ENCODE measurements at places on chromosomes 12 and 14.

GRCh38 chr12:7219599-7220243, 30.2 kb downstream of the PEX5 start:
- DNase-seq: peak; percentile 77

GRCh38 chr14:103366741-103367140, 18.5 kb upstream of the MARK3 start:
- no peak for DNase-seq

DNA sequence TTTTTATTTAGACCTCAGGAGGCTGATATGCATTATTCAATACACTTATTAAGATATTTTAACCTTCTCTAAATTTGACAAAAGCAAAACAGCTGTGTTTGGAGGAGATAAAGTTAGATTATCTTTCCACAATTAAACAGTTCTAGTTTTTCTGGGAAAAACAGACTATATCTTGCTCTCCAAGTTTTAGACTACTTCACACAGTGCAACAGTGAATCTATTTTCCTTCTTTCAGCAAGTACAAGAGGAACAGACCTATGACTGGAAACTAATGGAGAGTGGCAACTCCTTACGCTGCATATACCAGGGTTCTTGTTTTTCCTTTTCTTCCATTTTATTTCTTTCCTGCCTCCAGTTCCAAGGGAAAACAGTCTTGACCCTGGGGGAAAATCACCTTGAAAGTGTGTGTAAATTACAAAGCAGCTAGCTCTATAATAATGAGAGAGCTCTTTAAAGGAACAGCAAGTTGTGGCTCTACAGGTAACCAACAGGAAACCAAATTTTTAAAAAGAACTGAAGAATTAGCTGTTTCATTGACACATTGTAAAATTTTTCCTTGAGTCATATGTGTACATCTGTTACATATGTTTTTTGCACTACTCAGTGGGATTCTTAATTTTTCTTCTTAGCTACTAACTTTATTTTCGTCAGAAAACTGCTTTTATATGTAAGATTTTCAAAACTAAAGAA, 27.4 kb downstream of the DNM1L start:
- no peak for DNase-seq

DNA sequence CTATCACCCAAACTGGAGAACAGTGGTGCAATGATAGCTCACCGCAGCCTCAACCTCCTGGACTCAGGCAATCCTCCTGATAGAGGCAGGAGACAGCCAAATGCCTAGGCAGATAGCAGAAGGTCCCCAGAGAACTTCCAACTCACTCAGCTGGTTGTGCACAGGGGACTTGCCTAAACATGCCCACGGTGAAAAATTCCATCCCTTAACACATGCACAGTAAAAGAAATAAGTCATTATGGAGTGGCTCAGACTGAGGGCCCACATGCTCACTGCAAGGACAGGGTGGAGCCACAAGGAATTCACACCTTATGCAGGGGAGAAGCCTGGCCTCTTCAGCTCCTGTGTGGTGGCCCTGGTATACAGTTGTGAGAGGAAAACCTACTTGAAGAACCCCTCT, 525.8 kb upstream of the ATP2B1 start:
- no peak for DNase-seq

- DNase-seq: peak; percentile 53
Measured at GRCh38 chr14:96038920-96039632, at the start of gene C14orf132. Gene C14orf132, plus strand, starts transcription at chr14:96039362. Its CDS starts 139 bp downstream, at chr14:96039501.

- no peak for DNase-seq
Measured at GRCh38 chr12:18926188-18926587, 188.3 kb downstream of the CAPZA3 start.

DNA sequence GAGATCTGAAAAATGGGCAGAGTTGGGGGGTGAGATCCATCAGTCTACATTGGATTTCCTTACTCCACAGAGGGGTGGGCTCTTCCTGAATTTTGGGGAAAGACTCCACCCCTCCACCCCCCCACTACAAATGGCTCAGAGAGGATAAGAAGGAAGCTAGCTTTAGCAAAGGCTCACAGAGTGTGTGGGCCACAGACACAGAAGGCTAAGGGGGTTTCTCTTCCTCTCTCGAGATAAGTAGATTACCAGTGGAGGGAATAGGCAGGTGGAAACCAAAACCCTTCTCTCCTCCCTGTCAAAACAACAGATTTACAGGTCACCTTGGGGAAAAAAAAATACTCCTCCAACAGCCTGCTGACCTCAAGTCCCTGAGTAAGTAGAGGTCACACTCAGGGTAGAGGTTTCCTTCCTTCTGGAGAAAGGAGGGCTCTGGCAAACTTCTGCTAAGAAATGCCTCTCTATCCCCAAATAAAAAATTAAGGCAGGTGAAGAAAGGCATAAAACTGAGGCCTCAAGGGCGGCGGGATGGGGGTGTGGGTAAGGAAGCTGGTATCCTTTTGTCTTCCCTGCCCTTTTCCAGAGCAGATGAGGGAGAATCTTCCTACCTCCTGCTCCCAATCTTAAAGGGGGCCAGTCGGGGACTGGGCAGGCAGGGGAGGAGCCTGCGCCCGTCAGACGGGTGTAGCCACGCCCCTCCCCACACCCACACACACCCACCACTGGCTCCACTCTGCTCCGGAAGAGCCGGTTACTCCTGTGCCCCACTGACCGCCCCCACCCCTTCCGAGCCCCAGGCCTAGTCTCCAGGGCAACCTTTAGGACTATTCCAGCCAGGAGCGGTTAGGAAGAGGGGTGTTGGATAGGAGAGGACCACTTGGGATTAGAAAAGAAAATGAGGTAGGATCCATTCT, 1.9 kb upstream of the BAZ2A start:
- peak; percentile 85 for DNase-seq

GRCh38 chr12:119594772-119595445, 1.3 kb downstream of the TMEM233 start:
- no peak for DNase-seq

- DNase-seq: no peak
Measured at GRCh38 chr12:131415781-131416180, 295.1 kb upstream of the SFSWAP start.

DNA sequence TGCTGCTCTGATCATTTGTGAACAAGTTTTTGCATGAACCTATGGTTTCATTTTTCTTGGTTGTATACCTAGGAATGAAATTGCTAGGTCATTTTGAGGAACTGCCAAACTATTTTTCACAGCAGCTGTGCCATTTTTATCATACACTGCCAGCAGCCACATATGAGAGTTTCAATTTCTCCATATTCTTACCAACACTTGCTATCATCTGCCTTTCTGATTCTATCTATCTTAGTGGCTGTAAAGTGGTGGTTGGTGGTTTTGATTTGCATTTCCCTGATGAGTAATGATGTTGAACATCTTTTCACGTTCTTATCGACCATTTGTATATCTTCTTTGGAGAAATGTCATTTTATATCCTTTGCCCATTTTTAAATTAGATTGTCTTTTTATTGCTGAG, 146.1 kb downstream of the C12orf75 start:
- no peak for DNase-seq

GRCh38 chr14:50734950-50735695, 67.0 kb upstream of the SAV1 start:
- no peak for DNase-seq

DNA sequence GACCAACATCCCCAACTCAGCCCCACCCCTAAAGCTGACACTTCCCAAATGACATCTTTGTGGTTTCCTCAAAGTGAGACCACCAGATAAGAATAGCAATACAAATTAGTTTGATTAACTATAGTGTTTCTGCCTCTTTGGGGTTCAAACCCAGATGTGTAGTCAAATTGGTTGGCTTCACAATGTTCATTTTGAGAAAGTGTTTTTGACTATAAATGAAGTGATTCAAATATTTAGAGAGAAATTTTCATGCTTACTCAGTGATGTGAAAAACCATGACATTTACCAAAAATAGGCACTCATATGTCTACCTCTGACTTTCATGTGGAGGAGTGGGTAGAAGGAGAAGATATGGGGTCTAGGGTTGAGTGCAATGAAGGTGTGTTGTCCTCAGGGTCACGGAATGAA, 218.4 kb downstream of the BCAT1 start:
- DNase-seq: no peak

- no peak for DNase-seq
Measured at GRCh38 chr12:53217051-53217930, 10.2 kb upstream of the ITGB7 start.

- DNase-seq: no peak
Measured at GRCh38 chr12:105769486-105769885, 369.3 kb downstream of the NUAK1 start.

GRCh38 chr12:113184900-113185179, 438 bp downstream of the DDX54 start:
- DNase-seq: peak; percentile 89

DNA sequence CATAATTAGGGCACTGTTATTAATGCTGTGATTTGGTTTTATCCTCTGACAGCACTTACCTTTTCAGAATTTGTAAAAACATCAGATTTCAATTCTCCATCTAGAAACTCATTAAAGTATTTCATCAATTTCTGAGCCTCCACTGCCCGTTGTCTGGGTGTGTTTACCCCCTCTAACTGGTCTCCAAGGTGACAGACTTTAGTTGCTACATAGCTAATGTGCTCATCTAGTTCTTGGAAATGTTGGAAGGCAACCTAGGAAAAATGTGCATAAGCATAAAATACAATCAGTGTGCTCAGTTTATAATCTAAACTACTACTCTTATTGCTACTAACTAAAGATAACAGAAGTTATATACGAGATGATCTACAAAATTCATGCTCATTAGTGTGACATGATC, 24.6 kb downstream of the EXOC5 start:
- no peak for DNase-seq

DNA sequence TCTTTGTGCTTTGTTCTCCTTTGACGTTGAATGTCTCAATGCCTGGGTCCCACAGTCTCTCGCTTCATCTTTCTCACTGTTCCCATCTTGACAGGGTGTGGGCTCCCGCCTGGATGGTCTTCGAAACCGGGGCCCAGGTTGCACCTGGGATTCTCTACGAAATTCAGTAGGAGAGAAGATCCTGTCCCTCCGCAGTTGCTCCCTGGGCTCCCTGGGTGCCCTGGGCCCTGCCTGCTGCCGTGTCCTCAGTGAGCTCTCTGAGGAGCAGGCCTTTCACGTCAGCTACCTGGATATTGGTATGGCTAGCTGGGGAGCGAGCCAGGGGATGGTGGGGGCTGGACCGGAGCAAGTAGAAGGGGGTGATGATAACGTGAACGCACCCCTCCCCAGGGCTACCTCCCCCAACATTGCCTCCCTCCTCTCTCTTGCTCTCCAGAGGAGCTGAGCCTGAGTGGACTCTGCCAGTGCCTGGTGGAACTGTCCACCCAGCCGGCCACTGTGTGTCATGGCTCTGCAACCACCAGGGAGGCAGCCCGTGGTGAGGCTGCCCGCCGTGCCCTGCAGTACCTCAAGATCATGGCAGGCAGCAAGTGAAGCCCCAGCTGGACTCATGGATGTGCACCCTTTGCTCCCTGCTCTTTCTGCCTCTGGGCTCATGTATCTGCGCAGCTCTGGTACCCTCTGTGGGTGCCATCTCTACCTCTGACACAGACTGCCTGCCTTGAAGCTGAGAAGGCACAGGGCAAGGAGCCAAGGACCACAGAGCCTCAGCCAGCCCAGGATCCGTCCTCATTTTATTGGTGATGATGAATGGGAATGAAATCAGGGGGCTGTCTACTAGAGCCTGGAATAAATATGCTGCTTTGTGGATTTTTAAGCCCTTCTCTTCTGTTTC, 1.5 kb downstream of the NPFF start:
- DNase-seq: no peak

DNA sequence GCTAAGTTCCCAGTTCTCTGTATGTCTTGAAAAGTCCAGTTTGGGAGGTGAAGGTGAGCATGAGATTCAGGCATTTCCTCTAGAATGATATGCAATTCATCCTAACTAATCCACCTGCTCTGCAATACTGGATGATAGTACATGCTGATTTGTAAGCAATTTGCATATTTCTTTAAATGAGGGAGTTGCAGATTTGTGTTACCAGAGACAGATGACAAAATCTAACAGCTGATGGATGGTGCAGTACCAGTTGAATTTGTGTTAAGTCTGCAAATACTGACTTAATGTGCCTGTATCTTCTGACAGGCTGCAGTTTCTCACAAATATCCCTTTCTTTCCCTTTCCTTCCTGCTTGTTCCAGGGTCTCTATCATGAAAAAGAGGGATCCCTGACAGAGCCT, 76.4 kb upstream of the MBIP start:
- DNase-seq: no peak

- DNase-seq: no peak
Measured at GRCh38 chr12:104668274-104668718, 211.5 kb downstream of the CHST11 start.

- no peak for DNase-seq
Measured at GRCh38 chr14:67199016-67199415, 9.8 kb downstream of the GARIN2 start.

- no peak for DNase-seq
Measured at GRCh38 chr12:129750421-129750820, 153.4 kb downstream of the TMEM132D start.

GRCh38 chr14:31879661-31880348, 197.3 kb upstream of the ARHGAP5 start:
- DNase-seq: no peak

DNA sequence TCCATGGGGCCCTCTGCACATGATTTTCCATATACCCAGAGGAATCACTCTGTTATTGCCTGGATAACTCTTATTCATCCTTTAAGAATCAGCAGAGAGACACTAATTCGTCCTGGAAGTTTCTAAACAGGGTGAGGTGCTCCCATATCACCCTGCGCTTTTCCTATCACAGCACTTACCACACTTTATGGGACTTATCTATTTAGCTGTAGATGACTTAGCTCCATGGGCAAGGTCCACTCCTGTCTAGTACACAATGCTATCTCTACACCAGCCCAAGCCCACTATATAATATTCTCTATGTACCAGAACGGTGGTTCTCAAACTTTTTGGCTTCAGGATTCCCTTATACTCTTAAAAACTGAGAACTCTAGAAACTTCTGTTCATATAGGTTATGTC, 111.7 kb downstream of the EFCAB11 start:
- DNase-seq: no peak

DNA sequence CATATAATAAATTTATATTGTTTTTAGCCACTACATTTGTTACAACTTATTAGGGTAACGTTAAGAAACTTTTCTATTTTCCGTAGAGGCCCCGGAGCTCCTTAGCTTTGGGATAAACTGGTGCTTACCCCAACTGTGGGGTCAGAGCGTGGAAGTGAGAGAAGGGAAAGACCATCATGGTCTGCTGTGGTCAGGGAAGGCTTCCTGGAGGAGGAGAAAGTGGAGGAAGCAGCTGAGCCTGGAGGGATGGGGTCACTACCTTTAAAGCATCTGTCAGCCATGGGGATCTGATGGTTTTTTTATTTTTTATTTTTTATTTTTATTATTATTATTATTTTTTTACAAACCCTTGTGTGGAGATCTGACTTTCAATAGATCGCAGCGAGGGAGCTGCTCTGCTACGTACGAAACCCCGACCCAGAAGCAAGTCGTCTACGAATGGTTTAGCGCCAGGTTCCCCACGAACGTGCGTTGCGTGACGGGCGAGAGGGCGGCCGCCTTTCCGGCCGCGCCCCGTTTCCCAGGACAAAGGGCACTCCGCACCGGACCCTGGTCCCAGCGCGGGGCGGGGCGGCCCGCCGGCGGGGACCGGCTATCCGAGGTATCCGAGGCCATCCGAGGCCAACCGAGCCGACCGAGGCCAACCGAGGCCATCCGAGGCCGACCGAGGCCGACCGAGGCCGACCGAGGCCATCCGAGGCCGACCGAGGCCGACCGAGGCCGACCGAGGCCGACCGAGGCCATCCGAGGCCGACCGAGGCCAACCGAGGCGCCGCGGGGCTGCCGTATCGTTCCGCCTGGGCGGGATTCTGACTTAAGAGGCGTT, 1101.2 kb upstream of the TMEM132C start:
- peak; percentile 67 for DNase-seq
